Stimulated activated CD8-positive, alpha-beta memory T cell treated with anti-CD3 and anti-CD28 coated beads, Interleukin-12 subunit alpha, Interleukin-12 subunit beta, amount 100 ng/mL, for 1 hour (primary cell): ENCODE measurements at places on chromosomes 13 and 19.

DNA sequence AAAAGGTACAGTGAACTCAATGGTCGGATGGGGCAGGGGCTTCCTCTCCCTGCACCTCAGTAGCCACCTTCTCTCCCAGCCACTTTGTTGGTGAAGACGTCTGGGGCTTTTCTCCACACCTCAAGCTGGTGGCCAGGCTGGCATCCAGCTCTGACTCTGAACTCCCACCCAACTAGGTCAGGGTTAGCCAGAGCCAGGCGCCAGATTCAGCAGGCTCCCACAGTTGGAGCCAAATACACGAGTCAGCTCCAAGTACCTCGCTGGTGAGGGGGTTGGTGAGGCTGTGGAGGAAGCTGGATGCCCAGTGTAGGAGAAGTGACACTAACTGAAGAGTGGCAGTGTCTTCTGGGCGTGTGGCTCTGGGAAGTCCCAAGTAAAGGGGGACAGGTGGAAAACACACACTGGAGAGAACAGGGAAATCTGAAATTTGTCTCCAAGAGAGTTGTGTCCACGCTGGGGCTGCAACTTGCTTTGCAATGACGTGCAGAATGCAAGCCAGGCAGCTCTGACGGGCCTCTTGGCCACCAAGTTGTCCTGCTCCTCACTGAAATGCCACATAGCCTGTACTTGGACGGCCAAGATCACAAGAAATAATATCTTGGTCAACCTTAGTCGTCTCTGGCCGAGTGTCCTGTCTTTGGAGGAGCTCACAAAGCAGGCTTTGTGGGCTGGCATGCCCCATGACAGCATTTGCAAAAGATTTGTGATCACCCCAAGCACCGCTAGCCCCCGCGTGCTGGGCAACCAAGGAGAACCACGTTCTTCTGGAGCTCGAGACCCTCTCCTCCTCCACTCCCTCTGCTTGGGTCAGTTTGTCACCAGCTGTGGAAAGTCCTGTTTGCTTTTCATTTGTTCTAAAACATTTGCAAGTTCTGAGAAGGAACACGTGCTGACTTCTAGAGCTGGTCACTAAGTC is 18.1 kb downstream of the SLC7A1 start:
- no peak for DNase-seq

DNA sequence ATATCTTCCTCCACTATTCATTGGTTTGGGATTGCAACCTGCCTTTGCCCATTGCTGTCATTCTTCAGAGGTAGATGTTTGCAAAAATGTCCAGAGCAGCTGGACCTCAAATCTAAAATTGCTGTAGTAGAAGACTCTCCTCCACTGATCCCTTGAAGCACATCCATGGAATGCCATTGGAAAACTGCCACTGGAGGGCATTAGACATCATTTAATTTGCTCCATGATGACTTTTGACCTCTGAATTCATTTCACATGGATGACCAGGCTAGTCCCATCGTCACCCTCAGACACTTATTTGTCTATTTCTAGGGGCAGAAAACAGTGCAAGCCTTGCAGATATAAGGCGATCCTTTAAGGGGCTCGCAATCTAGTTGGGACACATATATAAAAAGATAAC is 33.9 kb upstream of the FLT1 start:
- no peak for DNase-seq

GRCh38 chr13:91609353-91609752 is 210.9 kb downstream of the GPC5 start:
- no peak for DNase-seq

DNA sequence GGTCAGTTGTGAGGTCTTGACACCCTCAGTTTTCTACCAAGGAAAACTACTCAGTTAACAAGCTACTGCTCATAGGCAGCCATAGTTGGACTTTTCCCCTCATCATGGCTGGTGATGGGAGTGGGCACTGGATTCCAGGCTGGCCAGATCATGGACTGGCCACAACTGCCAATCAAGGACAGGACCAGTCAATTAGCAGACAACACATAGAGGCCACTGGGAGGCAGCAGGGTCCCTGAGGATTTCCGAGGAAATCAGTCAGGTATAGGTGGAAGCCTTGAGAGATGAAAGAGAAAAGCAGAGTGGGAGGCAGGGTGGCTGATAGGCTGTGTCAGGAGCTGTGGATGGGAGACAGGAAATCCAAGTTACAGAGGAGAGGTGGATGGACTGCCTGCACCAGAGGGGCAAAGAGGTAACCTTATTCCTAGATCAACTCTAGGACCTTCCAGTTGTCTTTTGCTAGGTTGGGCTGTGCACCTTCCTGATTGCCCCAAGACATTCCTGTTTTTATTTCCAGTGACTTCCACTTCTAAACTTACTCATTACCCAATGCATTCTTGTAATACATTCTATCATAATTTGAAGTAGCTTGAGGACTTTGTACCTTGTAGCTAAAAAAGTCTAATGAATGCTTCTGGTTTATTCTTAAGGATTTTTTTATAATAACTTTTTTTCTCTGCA is 361.8 kb downstream of the KCNRG start:
- no peak for DNase-seq

DNA sequence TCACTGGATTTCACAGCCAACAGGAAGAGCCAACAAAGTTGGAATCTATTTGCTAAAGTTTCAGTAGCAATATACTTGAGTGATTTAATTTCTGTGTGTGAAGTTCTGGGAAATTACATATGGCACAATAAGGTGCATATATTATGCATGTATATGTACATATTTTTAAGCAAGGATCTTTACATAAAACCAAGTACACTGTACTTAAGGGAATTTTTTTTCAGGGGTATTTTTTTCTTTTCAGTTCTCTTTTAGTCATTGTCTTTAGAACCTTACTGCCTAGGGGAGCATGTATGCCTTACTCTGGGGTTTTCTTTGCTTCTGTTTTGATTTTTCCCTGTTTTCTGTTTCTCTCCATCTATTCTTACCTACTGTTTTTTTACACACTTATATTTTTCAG is 7.4 kb downstream of the RAP2A start:
- no peak for DNase-seq

DNA sequence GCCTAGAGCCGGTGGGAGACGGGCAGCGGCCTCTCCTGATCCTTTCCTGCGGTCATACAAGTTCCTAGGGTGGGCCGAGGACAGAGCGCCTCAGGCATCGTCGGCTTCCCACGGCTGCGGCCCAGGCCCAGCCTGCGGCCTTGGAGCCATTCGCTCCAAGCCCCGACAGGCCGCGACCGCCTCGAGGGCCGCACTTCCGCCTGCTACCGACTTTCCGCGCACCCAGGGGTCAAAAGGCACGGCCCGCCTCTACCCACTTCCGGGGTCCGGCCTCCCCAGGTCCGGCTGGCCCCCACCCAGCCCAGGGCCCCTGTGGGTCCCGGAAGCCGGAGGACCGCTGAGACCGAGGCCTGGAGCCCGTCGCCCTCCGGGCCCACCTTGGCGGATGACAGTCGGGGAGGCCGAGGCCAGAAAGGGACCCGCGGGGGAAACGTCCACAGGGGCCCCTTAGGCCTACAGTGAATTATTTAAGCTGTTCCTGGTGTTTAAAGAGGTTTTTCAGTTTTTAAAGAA is 16.2 kb downstream of the ZIC2 start:
- DNase-seq, result no peak

- DNase-seq, result no peak
These were observed 46.6 kb downstream of the MBNL2 start for GRCh38 chr13:97268772-97269171.
